ENCODE measurements at places on chromosomes 2 and 18.

DNA sequence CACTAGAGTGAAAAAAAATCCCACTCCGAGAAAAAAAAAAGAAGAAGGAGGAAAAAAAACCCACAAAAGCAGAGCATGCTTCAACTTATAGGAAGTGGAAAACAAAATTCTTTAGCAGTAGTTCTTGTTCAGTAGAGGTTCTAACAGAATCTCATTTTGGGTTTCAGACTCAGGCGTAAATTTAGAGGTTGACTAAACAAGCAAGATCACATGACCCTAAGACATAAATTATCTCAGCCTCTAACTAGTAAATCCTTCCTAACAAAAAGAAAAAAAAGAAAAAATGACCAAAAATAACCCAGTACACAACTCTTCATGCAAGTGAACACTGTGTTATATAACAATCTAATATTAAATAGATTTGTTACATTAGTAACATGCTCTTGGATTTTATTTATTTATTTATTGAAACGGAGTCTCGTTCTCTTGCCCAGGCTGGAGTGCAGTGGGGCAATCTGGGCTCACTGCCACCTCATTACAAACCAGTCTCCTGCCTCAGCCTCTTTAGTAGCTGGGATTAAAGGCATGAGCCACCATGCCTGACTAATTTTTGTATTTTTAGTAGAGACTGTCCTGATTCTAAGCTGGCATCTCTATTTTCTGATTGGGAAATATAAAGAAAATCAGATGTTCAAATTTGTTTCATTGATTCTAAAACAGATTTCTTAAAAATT lies 35.4 kb downstream of the PPP4R3B start:
- DNase-seq = peak; percentile 78

DNA sequence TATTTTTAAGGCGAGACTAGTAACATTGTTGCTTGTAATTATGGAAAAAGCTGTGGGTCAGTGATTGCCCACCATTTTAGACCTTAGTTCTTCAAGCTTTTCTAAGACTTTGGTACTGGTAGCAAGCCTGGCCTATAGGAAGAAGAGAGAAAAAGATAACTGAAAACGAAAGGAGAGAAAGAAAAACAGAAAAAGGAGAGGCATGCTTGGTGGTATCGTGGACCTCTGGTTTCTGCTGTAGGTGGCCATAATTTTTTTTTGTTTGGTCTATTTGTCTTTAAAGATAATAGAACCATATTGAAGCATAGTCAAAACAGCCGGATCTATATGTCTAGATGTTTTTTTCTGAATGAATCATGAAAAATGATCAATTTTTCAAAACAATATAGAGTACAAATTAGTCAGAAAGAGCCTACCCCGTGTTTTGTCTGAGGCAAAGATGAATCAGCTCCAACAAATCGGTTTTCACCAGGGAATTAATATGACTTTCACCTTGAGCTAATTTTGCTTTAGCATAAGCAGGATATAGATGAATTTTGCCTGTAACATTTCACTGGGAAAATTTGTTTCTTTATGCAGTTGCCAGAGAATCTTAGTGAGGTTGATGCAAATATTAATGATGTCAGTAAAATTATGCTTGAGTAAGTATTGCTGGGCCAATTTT lies 45.7 kb downstream of the CCDC85A start:
- DNase-seq = no peak

DNA sequence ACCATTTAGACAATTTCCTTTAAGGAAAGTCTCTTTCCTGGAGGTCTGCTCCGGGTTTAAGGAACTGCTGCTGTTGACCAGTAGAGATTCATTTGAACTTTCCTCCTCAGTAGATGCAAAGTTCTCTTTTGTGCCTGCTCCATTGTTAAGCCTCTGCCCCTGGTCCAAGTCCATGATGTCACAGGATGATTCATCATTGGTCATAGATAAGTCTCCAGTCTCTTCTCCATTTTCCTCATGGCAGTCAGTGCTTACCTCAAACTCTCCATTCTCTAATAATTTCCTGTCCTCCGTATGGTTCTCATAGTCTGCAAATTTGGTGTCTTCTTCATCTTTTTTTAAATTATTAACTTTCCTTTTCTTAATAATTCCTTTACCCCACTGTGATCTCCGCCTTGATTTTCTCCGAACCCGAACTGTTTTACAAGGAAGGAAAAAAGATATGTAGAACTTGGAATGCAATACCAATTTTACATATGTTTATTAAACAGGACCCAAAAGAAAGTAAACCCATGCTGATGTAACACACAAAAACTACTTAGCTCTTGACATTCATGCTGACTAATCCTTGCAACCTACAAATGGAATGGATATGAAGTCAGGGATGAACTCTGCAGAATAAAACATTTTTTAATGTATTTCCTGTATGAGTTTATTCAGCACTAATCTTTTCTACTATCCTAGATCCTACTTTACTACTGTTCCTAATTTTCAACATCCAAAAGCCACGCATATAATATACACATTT lies 169.1 kb downstream of the ATAD2B start:
- peak; percentile 45 for DNase-seq

GRCh38 chr2:91442246-91442905 lies 2750.9 kb downstream of the RPIA start:
- DNase-seq = peak; percentile 0

DNA sequence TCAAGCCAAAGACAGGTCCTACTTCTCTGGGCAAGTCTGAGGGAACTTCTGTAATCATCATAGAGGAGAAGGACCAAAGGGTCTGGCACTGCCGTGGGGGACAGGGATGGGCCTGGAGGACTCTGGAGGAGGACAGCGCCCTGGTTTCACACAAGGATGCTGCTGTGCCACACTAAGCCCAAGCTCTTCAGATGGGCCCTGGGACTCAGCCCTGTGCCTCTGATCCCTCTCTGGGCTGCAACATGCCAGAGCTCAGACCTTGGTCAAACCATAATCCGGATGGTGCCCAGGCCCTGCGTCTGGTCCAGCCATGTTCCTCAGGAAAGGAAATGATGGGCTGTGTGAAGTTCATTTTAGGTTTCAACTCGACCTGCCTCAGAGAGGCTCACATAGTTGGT lies 222.0 kb upstream of the COPS8 start:
- no peak for DNase-seq

GRCh38 chr18:24809173-24809950 lies 348.9 kb downstream of the HRH4 start:
- DNase-seq = no peak

- peak; percentile 48 for DNase-seq
Observed at GRCh38 chr2:197168705-197169104, 141.9 kb downstream of the ANKRD44 start.

GRCh38 chr2:110768591-110768990 lies 36.2 kb downstream of the ACOXL start:
- no peak for DNase-seq

GRCh38 chr2:241349941-241350340 lies 6.1 kb upstream of the FARP2 start:
- DNase-seq = no peak

DNA sequence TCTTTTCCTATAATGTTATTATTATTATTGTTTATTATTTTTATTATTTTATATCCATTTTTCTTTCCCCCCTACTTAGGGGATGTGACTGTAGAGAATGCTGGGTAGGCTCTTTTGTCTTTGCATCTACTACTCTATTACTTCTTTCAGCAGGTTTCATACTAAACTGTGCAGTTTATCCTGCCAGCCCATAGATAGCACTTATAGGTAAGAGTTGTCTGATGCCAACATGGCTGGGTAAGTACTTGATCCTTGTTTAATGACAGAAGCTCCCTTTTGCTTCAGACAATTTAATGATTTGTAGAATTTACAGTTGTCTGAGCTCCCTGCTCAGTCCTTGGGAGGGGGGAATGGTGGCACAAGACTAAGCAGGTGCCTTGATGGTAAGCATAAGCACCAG lies 262.9 kb upstream of the CDH2 start:
- no peak for DNase-seq

- DNase-seq = no peak
Observed at GRCh38 chr2:53075760-53076159, 691.8 kb upstream of the CHAC2 start.

DNA sequence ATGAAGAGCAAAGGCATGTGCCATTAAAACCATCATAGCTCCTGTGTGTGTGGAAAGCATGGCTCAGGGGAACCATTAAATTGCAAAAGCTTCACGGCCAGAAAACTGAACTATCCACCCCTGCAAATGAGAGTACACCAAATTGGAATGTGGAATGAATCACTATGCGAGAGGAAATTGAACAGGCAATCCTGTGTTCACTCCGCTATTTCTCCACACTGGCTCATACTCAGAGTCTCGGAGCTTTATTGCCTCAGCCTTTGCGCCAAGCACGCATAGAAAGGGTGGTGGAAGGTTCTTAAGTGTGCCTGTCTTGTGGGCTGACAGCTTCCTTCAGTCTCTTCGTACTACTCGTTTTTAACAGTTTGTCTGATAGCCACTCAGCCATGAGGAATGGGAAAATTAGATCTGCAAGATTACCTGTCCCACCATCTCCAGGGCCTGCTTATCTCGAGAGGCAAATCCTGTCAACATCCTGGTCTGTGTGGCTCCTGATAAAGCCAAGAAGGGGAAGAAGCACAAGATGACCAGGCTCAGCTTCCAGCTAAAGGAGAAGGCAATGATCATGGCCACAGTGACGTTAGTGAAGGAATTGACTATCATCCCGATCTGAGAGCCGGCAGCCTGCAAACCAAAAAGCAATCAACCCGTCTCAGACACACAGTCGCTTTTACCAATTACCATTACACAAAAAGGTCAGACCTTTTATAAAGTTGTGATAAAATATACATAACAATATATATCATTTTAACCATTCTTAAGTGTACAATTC lies 34.9 kb downstream of the G6PC2 start:
- DNase-seq = no peak
